ENCODE measurements at places on chromosomes 1 and 21. TPM values are rescaled to one million over a fixed set of nuclear protein-coding genes. Genes with fewer than 3 reads are reported as not detected.
A peak's percentile ranks its signal among the peaks of the same experiment; 100 is the strongest.

- H3K27ac ChIP-seq = peak overlapping the region; percentile 88
- no peak for DNase-seq
- H3K4me1 ChIP-seq = peaks cover 39% of the 10 kb centered on the region
Measured at GRCh38 chr21:21200103-21200938, 202.1 kb downstream of the NCAM2 start.

DNA sequence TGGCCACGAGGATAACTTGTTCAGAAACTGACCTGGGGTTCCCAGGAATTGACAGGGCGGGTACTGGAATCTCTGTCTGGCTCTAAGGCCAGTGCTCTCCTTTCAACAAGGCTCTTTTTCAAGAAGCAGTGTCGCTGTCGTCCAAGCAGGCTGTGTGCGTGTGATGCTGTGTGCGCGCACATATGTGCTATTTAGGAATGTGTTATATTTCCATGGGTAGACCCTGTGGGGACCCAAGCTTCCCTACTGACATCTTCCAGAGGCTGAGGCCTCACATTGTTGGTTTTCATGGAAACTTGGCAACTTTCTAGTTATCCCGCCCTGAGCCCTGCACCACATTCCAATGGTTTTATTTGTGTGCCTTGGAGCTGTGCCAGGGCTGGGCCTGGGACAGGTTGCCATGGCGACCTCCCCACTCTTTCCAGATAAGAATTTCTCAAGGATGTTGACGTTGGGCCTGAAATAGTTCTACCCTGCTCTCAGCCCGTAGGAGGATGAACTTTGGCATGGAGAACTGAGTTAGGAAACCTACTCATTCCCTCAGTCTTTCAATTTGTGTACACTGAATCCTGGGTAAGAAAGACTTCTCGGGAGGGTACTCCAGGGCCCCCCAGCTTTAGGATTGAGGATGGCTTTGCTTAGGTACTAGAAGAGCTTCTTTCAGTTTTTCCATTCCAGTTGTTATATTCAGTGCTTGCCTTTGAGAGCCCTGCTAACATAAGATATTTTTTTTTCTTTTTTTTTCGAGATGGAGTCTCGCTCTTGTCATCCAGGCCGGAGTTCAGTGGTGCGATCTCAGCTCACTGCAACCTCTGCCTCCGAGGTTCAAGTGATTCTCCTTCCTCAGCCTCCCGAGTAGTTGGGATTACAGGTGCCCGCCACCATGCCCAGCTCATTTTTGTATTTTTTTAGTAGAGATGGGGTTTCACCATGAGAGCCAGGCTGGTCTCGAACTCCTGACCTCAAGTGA lies 38.8 kb upstream of the SRSF10 start:
- H3K27ac ChIP-seq = peak overlapping the region; percentile 91
- H3K4me1 ChIP-seq = peaks cover 85% of the 10 kb centered on the region
- H3K4me3 ChIP-seq = peak overlapping the region; percentile 34
- no peaks in the 10 kb centered on the region for H3K27me3 ChIP-seq
- peak; percentile 95 for DNase-seq
- no peaks in the 10 kb centered on the region for H3K36me3 ChIP-seq

HSPA6 gene
- 0.75 TPM for total RNA-seq

DNA sequence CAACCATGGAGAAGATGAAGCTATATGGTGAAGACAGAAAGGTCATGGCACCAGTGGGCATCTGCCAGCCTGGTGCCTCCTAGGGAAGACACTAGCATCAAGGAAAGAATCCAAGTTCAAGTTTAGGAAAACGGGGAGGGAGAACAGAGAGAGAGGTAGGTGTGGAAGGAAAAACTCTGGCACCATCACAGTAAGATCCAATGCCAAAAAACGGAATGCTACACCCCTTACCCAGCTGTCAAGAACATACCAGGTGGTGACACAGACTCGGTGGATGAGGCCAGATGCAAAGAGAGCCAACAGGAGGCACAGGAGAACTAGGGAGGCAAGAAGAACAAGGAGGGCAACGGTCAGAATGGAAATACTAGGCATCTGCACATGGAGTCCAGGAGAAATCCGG lies 3.6 kb downstream of the KRTCAP2 start:
- peaks cover 39% of the 10 kb centered on the region for H3K4me1 ChIP-seq
- no peak for DNase-seq
- H3K27me3 ChIP-seq = no peaks in the 10 kb centered on the region
- H3K27ac ChIP-seq = peak overlapping the region; percentile 52

PIGR gene
- total RNA-seq = not detected

DNA sequence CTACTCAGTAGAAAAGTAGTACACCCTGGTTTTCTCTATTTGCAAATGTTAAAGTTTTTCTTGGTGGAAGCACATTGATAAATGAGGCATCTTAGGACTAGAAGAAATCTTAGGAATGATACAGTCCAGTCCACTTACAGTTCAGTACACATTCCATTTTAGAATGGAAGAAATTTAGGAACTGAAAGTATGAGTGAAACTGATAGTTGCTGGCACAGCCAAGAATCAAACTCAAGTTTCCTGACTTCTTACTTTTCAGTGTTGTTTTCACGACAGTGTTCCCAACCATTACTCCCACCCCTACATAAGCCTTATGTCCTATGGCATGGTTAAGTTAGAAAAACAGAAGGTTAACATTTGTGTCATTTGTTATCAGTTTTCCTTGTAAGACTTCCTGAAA lies 258.5 kb downstream of the BACH1 start:
- no peak for DNase-seq
- H3K4me1 ChIP-seq = peaks cover 8% of the 10 kb centered on the region
- no peak overlapping the region for H3K4me3 ChIP-seq
- H3K27me3 ChIP-seq = no peaks in the 10 kb centered on the region

FCRL6 gene
- not detected for total RNA-seq

OR2T6 gene
- not detected for total RNA-seq

DNA sequence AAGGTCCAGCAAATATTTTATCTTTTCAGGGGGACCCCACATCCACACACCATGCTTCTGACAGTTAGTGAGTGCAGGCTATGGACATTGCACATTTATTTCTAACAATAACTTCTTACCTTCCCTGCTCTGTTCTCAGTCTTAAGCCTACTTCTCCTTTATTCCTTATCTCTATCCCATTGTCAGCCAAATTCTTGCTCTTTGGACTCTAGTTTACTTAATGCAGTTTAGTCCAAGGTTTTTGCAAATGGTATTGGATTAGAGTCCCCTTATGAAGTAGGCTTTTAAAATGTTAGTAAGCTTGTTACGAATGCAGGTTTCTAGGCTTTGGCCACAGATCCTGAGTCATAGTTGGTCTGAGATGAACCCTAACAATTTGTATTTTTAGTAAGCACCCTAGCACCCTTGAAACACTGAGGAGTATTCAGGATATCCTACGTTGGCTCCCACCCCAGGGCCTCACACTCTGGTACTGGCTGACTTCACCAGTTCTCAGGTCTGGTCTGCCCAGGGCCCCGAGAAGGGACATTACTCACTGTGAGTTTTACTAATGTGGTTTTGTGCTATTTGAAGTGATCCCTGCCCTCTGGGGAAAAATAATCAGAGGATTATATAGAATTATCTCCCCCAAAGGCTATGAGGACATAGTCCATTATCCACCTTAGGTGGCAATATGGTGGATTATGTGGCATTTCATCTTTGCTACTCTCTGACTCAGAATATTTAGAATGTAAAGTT lies 239.5 kb downstream of the TGFB2 start:
- H3K4me1 ChIP-seq = peaks cover 40% of the 10 kb centered on the region
- H3K4me3 ChIP-seq = no peak overlapping the region
- peak overlapping the region; percentile 94 for H3K27ac ChIP-seq
- no peak for DNase-seq

NPR1 gene
- total RNA-seq = 0.27 TPM

LCE1E gene
- total RNA-seq = not detected

DNA sequence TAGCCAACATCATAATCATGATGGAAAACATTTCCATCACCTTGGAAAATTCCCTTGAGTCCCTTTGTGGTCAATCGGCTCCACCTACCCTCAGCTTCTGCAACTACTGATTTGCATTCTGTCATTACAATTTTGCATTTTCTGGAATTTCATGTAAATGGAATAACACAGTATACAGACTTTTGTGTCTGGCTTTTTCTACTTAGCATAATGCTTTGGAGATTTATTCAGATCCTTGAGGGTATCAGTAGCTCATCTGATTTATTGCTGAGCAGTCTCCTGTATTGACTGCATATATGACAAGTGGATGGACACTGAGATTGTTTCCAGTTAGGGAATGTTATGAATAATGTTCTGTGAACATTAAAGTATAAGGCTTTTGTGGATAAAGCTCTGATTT lies 358.3 kb downstream of the USP25 start:
- H3K4me3 ChIP-seq = no peak overlapping the region
- no peaks in the 10 kb centered on the region for H3K36me3 ChIP-seq

GRCh38 chr1:241356187-241356518 lies 852 bp downstream of the RGS7 start:
- peaks cover 5% of the 10 kb centered on the region for H3K4me1 ChIP-seq
- DNase-seq = no peak
- no peaks in the 10 kb centered on the region for H3K27me3 ChIP-seq

DNA sequence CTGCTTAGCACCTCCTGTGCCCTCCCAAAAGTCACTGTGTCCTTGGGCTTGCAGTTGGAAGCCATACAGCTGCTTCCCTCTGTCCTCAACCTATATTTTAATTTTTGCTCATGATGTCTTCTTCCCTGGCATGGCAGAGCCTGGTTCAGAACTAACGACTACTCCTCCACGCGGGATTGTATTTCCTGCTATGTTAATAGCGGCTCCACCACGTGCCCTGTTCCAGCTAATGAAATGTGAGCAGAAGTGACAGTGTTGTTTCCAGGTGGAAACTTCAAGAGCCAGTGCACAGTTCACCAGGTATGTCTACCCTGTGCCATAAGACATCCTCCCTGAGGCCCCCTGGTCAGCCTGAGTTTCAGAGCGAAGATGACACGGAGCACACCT lies 52.1 kb downstream of the DHRS3 start:
- H3K27me3 ChIP-seq = no peaks in the 10 kb centered on the region
- no peak overlapping the region for H3K4me3 ChIP-seq
- H3K36me3 ChIP-seq = peaks cover 21% of the 10 kb centered on the region
- peaks cover 7% of the 10 kb centered on the region for H3K4me1 ChIP-seq
- DNase-seq = no peak

CHRM3 gene
- total RNA-seq = 0.29 TPM

LAPTM5 gene
- total RNA-seq = 0.15 TPM

PTPN7 gene
- total RNA-seq = not detected

DNA sequence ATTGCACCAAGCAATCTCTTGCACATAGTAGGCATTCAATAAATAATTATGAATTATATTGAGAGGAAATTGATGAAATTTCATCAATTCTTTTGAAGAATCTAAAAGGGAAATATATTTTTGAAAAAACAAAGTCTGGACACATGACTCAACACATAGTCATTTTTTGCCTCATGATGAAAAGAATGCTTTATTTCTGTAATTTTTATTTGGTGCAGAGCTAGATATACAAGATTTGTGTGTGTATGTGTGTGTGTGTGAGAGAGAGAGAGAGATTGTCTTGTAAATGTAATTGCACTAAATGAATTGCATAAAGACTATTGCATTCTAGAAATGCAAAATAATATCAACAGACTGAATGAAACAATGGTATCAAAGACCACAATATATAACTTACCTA lies 206.2 kb upstream of the C1orf87 start:
- no peaks in the 10 kb centered on the region for H3K27me3 ChIP-seq
- H3K4me3 ChIP-seq = no peak overlapping the region
- DNase-seq = no peak
- H3K36me3 ChIP-seq = no peaks in the 10 kb centered on the region
- H3K4me1 ChIP-seq = peaks cover 52% of the 10 kb centered on the region
- H3K27ac ChIP-seq = peak overlapping the region; percentile 88

C1QB gene
- total RNA-seq = not detected

DNA sequence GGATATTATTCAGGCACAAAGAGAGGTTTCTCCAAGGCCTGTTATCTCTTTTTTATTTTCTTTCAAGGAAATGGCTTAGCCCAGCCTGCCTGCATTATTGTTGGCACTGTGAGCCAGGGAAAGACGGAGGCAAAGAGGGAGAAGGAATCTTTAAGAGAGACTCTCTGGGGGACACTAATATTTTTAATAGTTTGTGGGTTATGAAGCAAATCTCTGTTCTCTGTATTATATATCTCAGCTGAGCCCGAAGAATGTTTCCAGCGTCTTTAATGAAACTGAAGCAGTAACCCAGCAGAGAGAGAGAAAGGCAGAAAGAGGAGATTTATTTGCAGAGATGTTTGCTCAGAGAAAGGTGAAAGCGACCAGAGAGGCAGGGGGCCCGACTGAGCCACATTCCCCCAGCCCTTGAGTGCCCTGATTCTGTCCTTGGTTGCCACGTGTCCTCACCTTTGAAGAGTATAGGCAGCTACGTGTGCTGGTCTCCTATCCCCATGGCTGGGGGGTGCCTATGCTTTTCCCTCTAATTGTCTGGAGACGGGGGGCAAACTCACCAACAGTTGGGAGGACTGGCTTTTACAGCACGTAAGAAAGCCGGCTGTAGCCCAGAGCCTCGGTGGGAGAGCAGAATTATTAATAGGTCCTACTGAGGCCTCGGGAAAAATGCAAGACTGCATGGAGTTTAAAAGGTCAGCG lies 166.4 kb downstream of the TRABD2B start:
- peaks cover 37% of the 10 kb centered on the region for H3K4me1 ChIP-seq
- H3K36me3 ChIP-seq = peaks cover 5% of the 10 kb centered on the region
- no peak overlapping the region for H3K4me3 ChIP-seq
- H3K27ac ChIP-seq = peak overlapping the region; percentile 71

DNA sequence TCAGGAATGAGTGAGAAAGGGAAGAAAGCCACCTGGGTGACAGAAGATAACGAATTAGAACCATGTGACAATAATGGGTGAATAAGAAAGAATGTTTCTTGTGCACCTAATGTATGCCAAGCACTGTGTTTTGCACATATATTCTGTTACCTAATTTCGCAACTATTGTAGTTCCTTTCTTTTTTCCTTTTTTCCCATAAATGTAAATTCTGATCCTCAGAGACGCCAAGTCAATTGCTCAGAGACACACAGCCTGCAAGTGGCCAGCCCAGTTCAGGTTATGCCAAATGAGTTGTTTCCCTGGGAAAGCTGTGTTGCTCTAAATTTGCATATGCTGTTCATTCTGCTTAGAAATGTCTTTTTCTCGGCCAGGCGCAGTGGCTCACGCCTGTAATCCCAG lies 1.7 kb upstream of the RSPO1 start:
- no peak overlapping the region for H3K4me3 ChIP-seq
- H3K4me1 ChIP-seq = peaks cover 4% of the 10 kb centered on the region

DNA sequence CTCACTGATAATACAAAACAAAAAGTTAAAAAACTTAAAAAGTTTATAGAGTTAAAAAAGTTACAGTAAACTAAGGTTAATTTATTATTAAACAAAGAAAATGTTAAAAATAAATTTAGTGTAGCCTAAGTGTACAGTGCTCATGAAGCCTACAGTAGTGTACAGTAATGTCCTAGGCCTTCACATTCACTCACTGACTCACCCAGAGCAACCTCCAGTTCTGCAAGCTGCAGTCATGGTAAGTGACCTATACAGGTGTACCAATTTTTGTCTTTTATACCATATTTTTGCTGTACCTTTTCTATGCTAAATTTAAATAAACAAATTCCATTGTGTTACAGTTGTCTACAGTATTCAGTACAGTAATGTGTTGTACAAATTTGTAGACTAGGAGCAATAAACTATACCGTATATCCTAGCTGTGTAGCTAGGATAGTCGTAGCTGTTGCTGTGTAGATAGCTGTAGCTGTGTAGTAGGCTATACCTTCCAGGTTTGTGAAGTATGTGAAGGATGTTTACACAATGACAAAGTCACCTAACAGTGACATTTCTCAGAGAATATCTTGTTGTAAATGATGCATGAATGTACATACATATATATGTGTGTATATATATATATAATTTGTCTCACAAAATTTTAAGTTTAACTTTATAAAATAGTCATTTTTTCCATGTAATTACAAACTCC lies 140.2 kb downstream of the TGFB2 start:
- no peaks in the 10 kb centered on the region for H3K36me3 ChIP-seq
- no peaks in the 10 kb centered on the region for H3K27me3 ChIP-seq
- H3K4me1 ChIP-seq = peaks cover 53% of the 10 kb centered on the region
- no peak for DNase-seq

DNASE2B gene
- total RNA-seq = not detected
